ENCODE measurements at places on chromosomes 11 and 22. TPM values are rescaled to one million over a fixed set of nuclear protein-coding genes. Genes with fewer than 3 reads are reported as not detected.

DNA sequence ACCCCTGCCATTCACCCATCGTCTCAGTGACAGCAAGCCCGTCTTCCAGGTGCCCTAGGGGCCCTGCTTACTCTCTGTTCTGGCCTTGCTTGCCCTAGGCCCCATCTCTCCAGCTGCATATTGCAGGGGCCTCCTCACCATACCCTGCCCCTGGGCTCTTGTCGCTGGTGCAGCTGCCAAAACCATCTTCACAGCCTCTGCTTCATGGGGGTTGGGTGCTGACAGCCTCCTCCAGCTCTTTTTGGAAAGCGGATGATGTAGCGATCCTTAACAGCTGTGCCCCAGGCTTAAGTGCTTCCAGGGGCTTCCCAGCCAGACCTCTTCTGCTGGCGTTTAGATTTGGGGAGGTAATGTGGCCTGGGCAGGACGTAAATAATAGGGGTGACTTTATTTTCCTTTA, 61.2 kb upstream of the SUSD2 start:
- DNase-seq = no peak

GRCh38 chr11:78420796-78421209, 3.2 kb upstream of the GAB2 start:
- peak; percentile 54 for DNase-seq

The CTSW gene
- total RNA-seq = not detected

GRCh38 chr22:48138855-48139254, 1376.4 kb downstream of the TBC1D22A start:
- DNase-seq = no peak

The FOLR1 gene
- total RNA-seq = not detected

- no peak for DNase-seq
These were observed 30.4 kb downstream of the POU2F3 start for GRCh38 chr11:120270386-120270785.

The PRR33 gene
- not detected for total RNA-seq

The OR2AG1 gene
- total RNA-seq = not detected

- DNase-seq = no peak
These were observed 3.8 kb upstream of the NPAS4 start for GRCh38 chr11:66417000-66417399.

The LUZP2 gene
- total RNA-seq = not detected

DNA sequence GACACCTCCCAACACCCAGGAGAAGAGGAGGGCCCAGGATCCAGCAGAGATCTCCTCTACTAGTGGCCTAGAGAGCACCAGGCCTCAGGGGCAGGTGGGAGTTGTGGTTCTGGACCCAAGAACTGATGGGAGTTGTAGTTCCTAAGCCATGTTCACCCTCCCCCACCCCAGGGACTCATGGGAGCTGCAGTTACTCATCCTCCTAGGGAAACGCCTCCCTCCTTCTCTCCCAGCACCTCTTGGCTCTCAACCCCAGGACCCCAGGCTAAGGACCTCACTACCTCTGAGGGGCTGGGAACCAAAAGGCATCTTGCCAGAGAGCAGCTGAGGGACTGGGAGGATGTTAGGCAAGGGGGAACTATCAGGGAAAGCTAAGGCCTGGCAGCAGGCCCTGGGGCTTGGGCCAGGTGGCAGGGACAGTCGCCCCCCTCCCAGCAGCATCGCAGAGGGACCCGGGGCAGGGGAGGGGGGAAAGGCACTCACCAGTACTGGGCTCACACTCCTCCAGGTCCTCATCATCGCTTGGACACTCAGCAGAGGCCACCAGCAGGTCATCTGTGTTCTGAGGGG, 28.9 kb downstream of the SLC22A12 start:
- DNase-seq = peak; percentile 57

The A4GALT gene
- 3.5 TPM for total RNA-seq

The FZD4 gene
- total RNA-seq = 1.9 TPM

The CRYBB2 gene
- not detected for total RNA-seq

The CHST1 gene
- total RNA-seq = 4.0 TPM

- DNase-seq = no peak
These were observed 3.7 kb upstream of the PACSIN2 start for GRCh38 chr22:43018615-43019014.

The FCHSD2 gene
- 4.8 TPM for total RNA-seq

The COPB1 gene
- total RNA-seq = 254 TPM

The NLRP6 gene
- not detected for total RNA-seq

DNA sequence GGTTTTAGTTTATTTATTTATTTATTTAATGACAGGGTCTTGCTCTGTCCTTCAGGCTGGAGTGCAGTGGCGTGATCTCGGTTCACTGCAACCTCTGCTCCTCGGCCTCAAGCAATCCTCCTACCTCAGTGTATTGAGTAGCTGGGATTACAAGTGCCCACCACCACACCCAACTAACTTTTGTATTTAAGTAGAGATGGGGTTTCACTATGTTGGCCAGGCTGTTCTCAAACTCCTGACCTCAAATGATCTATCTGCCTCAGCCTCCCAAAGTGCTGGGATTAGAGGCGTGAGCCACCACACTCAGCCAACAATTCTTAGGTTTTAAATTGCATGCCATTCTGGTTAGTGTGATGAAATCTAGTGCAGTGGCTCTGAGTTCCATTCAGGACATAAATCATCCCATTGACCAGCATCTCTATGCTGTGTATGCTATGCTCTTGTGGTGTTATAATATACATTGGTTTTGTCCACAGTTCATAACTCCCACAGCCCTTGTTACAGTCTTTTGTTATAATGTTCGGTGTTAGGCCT, 28.5 kb downstream of the ZNF280B start:
- no peak for DNase-seq

GRCh38 chr22:46970411-46971098, 208.1 kb downstream of the TBC1D22A start:
- DNase-seq = no peak
